Ureter (tissue), 1 donor: ENCODE measurements at places on chromosomes 2 and 18. TPM values are rescaled to one million over a fixed set of nuclear protein-coding genes. Genes with fewer than 3 reads are reported as not detected.

DNA sequence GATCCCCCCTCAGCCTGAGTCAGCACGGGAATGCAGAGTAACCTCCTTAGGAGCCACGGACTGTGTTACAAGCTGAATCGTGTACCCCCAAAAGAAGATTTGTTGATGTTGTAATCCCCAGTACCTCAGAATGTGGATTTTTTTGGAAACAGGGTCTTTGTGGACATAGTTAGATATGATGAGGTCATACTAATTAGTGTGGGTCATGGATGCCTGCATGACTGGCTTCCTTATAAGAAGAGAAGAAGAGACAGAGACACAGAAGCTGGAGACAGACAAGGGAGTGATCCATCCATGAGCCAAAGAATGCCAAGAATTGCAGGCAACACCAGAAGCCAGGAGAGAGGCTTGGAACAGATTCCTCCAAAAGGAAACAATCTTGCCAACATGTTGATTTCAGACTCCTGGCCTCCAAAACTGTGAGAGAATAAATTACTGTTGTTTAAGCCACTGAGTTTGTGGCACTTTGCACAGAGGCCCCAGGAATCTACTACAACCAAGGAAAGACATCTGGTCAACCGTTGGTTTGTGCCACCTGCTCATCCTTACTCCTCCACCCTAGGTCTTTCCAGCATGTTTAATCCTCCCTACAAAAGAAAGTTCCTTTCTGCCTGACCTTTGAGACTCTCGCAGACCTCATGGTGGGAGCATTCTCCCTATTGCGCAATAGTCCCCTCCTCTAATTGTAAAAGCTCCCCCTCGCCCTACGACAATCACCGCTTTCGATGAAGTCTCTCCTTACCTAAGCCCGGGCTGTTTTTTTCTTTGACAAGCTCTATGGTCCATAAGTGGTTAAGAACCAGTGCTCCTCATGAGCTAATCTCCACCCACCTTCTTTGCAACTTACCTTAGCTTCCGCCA, 91.6 kb downstream of the DNER start:
- DNase-seq = no peak

- no peak for DNase-seq
Measured at GRCh38 chr18:43108882-43109281, 6.6 kb downstream of the RIT2 start.

DNA sequence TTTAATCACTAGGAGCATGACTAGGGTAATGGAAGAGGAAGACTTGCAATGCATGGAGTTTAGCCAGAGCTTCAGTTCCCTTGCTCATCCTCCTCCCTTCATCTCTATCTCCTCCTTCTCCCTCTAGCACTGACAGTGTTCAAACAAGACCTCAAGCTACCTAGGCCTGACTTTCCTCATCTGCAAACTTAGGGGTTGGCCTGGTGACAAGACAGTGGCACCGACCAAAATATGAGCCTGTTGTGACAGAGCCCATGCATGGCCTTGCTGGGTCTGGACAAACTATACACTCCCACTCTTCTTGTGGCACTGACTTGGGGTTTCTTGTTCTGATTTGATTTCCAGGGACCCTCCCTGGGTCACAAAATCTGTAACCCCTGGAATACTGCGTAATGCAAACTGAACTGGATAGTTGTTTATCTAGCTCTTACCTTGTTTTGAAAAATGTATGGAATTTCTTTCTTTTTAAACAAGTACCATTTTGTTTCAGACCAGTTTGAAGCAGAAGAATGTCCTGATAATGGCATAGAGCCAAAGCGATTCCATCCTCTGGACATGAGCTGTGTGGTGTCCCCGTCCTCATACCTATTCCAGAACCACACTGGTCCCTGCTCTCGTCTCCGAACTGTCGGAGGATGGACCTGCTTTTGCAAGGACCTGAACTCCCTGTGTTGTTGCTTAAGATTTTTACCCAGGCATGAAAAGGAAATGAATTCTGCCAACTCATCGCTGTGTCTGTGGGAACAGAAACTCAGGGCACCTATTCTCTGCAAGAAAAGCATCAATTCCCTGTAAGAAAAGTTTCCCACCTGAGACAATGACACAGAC, 33.4 kb upstream of the PPP4R1 start:
- DNase-seq = no peak

DNA sequence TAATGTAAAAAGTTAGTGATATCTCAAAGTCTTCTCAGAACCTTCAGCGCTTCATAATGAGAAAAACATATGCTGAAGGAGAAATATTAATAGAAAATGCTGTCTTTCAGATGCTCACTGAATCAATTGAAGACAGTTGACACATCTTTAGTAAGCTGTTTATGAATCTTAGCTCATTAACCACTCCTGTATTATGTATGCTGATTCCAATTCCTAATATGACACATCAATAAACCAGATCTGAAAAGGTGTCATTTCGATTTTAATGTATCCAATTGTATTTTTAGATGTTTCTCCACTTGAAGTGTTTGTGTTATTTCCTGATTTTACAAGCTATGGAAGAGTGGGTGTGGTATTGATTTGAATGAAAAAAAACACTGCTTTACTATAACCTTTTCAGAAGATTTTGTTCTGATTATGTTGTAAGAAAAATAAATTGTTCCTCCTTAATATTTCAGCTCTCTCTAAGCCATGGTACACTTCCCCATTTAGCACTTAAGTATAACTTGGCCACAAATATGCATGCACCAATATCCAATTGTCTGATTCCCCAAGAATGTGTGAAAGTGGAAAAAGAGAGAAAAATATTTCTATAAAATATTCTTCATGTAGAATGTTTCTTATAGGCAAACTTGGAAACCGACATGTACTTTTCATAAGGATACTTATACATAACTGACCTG, 569.8 kb downstream of the ARHGAP15 start:
- DNase-seq = no peak

GRCh38 chr2:220096406-220096805, 469.0 kb downstream of the SLC4A3 start:
- DNase-seq = no peak

GRCh38 chr18:50724751-50725151, 95.1 kb downstream of the MRO start:
- peak; percentile 61 for DNase-seq

DNA sequence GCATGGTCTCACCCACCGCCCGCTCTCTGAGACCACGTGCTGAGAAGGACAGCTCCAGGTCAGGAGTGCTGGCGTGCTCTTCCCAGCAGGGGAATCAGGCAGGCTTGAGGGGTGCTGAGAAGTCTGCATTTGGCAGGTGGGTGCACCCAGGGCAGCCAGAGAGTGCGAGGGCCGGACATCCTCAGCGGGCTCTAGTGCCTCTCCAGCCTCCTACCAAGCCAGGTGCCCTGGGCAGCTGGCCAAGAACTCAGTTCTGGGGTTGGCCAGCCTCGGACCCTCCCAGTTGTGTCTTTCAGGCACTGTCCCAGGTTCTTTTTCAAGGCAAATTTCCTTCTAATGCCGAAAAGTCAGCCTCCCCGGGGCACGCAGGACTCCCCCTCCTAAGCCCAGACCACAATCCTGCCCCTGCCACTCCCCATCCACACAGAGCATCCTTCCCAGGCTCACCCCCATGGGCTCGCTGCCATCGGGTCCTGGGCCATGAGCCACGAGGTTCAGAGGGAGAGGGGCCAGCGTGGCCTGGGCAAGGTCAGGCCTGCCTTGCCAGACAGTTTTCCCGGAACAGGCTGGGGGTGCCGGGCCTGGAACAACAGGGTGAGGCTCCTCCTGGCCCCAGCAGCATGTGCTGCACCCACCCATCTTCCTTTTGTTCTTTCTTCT, 52.2 kb upstream of the GPC1 start:
- no peak for DNase-seq

- no peak for DNase-seq
Measured at GRCh38 chr2:237039301-237040031, 46.2 kb upstream of the COPS8 start.

- no peak for DNase-seq
Measured at GRCh38 chr2:239441261-239442078, 40.6 kb upstream of the HDAC4 start.

DNA sequence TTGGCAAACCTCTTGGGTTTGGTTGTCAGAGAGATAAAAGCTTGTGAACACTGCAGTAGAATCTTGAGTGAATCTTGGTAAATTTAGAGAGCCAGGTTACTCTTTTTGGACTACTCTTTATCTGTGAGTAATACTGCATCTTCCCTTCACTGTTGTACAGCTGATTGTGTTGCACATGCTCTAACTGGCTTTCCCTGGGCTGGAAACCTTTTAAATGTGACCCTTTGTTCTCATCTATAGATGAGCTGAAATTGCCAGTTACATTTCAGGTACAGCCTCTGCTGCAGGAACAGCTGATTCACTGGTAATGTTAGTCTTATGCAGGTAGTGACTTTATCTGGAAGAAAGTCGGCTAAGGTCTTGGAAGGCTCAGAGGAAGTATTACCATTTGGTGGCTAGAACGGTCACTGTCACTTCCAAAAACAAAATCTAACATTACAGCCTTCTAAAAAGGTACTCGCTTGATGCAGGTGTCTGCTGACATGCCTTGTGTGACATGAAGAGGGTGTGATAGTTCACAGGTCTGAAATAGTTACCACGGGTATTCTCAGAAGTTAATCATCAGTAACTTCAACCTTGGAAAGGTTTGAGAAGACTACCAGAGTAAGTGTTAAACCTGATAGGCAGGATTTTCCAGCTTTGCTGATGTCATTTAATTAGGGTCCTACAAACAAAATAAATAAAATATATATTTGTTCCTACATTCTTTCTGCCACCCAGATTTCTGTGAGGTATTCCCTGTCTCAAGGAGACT, 851.1 kb downstream of the SLC4A3 start:
- DNase-seq = no peak

DNA sequence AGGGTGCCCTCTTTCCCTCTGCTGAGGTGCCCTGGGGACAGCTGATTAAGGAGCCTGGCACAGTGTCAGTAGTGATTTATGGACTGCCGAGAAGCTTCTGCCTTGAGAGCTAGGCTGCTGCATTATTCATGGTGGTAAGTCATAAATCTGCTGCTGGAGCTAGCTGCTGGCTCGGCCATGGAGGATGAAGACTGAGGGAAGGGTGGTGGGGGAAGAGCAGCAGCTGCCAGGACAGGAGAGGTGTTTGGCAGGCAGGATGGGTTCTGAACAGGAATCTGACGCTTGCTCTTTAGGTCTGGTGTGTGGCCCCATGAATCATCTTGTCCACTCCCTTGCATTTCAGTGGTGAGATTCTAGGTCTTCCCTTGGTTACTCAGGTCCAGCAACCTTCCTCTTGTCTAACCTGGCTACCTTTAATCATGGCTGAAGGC, 296.3 kb downstream of the DYSF start:
- DNase-seq = no peak

GRCh38 chr18:56709463-56709862, 58.3 kb downstream of the WDR7 start:
- DNase-seq = no peak

- no peak for DNase-seq
Measured at GRCh38 chr2:37441055-37441454, 96.6 kb downstream of the QPCT start.

GRCh38 chr2:70988726-70989648, 5.7 kb downstream of the TEX261 start:
- no peak for DNase-seq

DNA sequence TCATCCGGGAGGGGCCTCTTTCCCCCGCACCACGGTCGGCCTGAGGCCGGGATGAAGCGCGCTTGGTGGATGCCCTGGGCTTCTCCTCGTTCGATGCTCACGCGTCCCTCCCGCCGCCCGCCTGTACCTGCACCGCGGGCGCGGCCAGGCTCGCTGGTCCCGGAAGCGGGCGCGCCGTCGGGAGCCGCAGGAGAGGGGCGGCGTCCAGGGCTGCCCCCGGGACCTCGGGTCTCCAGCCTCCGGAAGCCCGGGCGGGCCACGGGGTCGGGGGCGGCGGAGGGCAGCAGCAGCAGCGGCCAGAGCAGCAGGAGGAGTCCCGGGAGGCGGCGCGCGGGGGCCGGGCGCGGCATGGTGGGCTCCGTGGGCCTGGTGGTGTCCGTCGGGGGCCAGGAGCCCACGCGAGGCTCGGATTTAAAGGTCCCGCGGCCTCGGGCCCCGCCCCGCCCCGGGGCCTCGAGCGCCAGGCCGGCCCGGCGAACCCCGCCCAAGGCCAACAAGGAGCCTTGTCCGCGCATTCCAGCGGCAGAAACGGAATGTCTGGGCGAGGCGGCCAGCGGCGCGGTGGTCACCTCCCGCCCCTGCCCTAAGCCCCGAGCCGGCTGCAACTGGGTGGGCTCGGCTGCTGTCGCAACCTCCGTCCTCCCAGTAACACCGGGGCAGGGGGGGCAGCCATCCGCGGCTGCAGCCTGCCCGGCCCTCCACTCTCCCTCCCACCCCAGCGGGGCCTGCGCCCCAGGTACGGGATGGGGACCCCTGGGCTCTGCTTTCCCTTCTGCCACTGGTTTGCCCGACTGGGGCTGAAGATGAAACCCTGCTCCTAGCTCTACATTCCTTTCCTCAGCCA, at the start of gene MATN3:
Gene MATN3 (minus strand): TSS at position 387 of the 844 bp plus-strand sequence. CDS start 37 bp downstream, at position 350.
- DNase-seq = no peak

DNA sequence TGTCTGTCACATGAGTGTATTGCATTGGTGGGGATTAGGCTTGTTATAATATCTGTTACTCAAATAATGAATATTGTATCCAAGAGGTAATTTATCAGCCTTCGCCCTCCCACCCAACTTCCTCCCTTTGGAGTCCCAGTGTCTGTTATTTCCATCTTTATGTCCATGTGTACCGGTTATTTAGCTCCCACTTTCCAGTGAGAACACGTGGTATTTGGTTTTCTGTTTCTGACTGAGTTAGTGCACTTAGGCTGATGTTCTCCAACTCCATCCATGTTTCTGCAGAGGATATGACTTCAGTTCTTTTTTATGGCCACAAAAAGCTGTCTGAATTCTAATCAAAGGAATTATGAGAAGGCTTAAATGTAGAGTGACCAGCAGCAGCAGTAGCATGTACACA, 104.0 kb upstream of the ARHGAP28 start:
- no peak for DNase-seq

DNA sequence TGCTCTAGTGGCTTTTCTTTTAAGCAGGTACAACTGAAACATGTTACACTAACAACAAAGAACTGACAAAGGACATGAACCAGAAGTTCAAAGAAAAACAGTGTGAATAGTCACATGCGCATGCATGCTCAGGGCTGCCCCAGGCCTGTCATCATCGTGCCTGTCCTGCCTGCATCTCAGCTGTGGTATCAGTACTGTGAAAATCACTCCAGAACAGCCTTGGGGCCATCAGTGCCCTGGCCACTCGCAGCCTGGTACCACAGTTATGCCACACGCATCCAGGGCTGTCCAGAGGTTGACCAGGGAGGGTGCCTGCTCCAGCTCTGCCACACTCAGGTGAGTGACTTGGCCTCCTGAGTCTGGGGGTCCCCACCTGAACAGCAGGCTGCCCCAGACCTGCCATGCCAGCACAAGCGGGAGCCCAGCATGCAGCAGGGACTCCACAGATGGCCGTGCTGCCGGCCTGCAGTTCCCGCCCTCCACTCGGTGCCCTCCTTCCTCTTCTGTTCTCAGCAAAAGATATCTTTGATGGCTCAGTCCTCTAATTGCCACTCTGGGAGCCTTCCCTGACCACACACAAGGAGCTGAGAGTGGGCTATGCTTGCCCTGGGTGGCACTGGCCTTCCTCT, 12.3 kb downstream of the LIMS2 start:
- DNase-seq = no peak

Gene TSGA10
- 19.9 TPM for total RNA-seq

Gene PLA2R1
- total RNA-seq = 19.0 TPM

Gene REEP1
- total RNA-seq = 15.5 TPM

Gene SLC16A14
- total RNA-seq = 9.2 TPM

Gene HS6ST1
- 56.0 TPM for total RNA-seq

Gene TCF23
- 0.42 TPM for total RNA-seq

Gene STARD6
- total RNA-seq = not detected

Gene KCNIP3
- total RNA-seq = 6.2 TPM
